Activated naive CD8-positive, alpha-beta T cell treated with anti-CD3 and anti-CD28 coated beads for 36 hours (primary cell): ENCODE measurements at places on chromosomes 4 and X.

DNA sequence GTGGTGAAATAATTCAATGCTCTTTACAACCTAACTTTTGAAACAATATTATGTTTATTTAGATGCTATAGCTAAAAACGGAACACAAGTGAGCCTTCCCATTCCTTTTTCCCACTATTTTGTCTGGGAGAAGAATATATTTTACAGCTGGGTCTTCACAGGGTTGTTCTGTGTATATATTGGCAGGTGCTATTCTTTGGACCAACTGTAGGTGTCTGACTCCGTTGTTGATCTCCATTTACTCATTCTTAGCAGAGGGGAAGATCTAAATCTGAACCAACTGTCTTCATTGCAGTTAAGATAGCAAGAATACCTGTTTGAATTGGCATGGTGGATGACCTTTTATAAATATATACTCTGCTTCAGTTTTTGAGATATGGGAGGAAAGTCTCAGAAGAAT is 257.4 kb downstream of the CFAP299 start:
- DNase-seq, result no peak

GRCh38 chrX:87160435-87161010 is 357.1 kb upstream of the KLHL4 start:
- DNase-seq, result no peak

DNA sequence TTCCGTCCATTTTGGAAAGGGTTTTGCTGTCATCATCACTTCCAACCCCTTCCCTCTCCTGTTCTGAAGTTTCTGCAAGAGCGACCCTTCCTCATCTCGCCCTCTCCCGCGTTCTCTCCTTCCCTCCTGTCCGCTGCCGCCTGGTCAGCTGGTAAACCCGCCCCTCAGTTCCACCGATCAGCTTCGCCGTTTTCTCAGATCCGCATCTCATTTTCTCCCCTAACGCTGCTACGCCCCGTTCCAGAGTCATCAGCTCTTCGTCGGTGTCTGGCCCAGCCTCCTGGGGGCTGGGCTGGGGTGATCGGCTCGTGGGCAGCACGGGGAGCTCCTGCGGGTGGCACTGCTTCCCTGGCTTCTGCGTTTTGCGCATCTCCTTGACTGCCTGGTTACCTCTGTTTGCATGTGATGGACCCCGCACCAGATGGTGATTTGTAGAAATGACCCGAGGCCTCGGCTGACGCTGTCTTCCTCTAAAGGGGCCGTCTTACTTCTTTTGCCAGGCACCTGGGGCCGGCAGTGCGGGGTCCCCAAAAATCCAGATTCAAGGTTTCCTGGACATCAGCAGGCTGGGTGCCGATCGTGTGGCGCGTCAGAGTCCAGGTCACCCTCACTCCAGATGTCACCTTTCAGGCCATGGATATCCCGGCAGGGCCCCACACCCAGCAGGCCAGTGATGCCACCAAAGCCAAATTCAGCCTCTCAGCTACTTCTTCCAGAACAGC is 13.4 kb downstream of the CTBP1 start:
- DNase-seq, result no peak

DNA sequence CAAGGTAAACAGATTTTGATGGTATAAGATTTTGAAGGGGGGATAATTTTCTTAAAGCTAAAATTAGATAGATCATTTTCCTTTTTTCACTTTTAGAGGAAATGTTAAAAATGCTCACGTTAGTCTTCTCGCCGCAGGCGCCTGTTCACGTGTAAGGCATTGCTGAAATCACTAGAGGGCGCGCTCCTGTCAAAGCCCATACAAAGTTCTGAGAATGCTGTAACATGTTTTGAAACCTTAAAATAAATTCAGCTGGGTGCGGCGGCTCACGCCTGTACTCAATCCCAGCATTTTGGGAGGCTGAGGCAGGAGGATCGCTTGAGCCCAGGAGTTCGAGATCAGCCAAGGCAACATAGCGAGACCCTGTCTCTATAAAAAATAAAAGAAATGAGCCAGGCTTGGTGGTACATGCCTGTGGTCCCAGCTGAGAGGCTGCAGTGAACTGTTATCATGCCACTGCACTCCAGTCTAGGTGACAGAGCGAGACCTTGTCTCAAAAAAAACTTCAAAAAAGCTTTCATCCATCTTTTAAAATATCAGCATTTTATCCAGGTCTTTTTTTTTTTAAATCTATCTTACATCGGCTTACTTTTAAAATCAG is 138.0 kb downstream of the RBMX2 start:
- peak; percentile 15 for DNase-seq

GRCh38 chr4:112076919-112077608 is 68.2 kb upstream of the FAM241A start:
- no peak for DNase-seq

GRCh38 chr4:125456075-125456474 is 141.3 kb downstream of the FAT4 start:
- DNase-seq, result no peak

DNA sequence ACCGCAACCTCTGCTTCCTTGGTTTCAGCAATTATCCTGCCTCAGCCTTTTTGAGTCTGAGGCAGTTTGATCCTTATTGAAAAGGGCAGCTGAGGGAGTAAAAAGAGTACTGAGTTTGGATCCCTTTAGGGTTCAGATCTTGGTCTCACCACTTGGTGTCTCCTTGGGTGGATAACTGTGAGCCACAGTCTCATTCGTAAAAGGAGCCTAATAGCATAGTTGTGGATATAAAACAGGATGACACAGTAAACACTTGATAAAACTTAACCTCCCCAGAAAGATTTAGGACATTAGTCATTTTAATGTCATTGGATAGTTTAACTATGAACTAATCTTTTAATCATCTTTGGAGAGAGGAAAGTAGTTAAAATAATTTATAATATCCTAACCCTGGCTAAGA is 173.0 kb downstream of the ANK2 start:
- DNase-seq, result no peak

GRCh38 chr4:128735714-128736113 is 73.8 kb upstream of the JADE1 start:
- DNase-seq, result no peak

DNA sequence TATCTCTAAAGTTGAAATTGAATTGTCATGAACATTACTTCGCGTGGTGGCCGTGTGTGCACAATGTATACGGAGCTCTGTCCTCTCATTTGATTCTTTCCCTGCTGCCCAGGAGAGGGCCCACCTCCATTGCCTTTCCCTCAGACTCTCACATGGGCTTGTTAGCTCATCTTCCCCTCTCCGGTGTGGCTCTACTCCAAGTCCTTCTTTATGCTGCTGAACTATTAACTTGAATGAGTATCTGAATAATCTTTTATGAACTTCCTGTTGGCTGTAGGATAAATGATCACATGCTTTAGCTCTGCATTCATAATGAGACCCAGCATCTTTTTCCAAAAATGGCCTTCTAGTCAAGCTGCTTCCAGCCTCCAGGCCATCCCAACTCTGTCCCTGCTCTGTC is 68.8 kb upstream of the CLNK start:
- DNase-seq, result no peak

- DNase-seq, result no peak
Observed at GRCh38 chr4:185412412-185412811, 13.4 kb downstream of the UFSP2 start.

GRCh38 chr4:83556816-83557215 is 20.9 kb downstream of the GPAT3 start:
- no peak for DNase-seq

- no peak for DNase-seq
Observed at GRCh38 chrX:76454456-76454927, 27.0 kb downstream of the MAGEE1 start.

GRCh38 chr4:166862032-166862431 is 372.3 kb downstream of the SPOCK3 start:
- no peak for DNase-seq

- DNase-seq, result no peak
Observed at GRCh38 chr4:94961420-94961819, 203.7 kb downstream of the BMPR1B start.
